ENCODE measurements at places on chromosomes 12 and 14. TPM values are rescaled to one million over a fixed set of nuclear protein-coding genes. Genes with fewer than 3 reads are reported as not detected.

Gene SLC48A1
- total RNA-seq, result 6.7 TPM

Gene TTC9
- 2.3 TPM for total RNA-seq

Gene BBS10
- total RNA-seq, result 16.8 TPM

Gene SP1
- 43.6 TPM for total RNA-seq

Gene TAS2R13
- 6.2 TPM for total RNA-seq

Gene OR6C2
- not detected for total RNA-seq

Gene TMEM52B
- 0.10 TPM for total RNA-seq

Gene ZDHHC17
- total RNA-seq, result 96.4 TPM

All from skin of body (tissue), 3 donors.